ENCODE measurements at places on chromosomes 7 and 10. TPM values are rescaled to one million over a fixed set of nuclear protein-coding genes. Genes with fewer than 3 reads are reported as not detected.

DNA sequence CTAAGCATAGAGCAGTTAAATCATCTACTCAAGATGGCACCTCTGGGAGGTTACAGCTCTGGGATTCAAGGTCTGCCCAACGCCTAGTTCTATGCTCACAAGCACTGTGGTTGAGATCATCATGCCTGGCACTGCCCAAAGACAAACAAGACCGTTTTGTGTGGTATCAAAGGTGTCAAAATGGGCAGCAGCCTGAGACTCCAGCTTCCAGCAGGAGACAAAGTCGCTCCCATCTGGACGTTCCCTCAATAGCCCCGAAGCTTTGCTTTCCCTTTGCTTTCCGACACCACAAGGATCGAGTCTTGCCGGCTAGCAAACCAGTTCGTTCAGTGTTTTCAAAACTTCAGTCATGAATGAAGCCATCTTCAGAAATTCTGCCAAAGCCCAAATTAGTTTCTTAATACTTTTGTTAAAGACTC, 5.1 kb downstream of the HABP2 start:
- DNase-seq, result no peak

- no peak for DNase-seq
Measured at GRCh38 chr7:100895956-100896731, 456 bp upstream of the ACHE start.

- DNase-seq, result peak; percentile 65
Measured at GRCh38 chr10:91683975-91684374, 51.1 kb upstream of the PPP1R3C start.

DNA sequence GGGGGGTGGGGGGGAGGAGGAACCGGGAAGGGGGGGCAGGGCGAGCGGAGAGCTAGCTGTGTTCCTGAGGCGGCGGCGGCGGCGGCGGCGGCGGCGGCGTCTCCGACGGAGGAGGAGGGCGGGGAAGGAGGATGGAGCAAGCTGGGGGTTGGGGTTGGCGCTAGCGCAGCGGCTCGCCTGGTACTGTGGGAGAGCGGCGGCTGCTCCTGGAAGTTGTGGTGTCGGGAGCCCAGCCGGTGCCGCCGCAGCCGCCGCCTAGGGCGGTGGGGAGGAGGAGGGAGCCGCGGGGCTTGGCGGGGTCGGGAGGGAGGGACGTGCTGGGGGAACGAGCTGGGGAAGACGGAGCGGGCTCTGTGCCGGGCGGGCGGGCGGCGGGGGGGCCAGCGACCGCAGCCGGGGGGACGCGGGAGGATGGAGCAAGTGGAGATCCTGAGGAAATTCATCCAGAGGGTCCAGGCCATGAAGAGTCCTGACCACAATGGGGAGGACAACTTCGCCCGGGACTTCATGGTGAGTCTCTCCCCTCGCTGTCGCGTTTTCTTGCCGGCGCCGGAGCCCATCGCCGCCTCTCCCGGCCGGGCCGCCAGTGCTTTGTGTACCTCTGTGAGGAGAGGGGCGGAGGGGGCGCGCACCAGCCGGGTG, at the start of gene PTPN12:
PTPN12 (plus strand) TSS at position 160 of the 642 bp plus-strand sequence; CDS start at position 412, 252 bp downstream.
- no peak for DNase-seq

DNA sequence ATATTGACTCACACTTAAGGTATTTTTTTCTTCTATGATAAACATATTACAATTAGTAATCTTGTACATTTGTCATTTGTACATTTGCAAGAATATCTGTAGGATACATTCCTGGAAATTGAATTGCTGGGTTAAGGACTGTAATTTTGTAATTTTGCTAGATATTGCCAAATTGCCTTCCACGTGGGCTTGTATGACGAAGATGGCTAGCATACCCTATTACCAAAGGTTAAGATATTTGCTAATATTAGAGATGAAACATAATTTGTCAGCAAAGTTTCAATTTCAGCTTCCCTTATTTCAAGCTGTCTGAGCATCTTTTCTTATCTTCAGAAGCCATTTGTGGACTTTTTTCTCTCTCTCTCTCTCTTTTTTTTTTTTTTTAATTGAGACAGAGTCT, 1.0 kb upstream of the LYZL2 start:
- no peak for DNase-seq

CEP41 gene
- polyA plus RNA-seq, result 23.6 TPM

DNA sequence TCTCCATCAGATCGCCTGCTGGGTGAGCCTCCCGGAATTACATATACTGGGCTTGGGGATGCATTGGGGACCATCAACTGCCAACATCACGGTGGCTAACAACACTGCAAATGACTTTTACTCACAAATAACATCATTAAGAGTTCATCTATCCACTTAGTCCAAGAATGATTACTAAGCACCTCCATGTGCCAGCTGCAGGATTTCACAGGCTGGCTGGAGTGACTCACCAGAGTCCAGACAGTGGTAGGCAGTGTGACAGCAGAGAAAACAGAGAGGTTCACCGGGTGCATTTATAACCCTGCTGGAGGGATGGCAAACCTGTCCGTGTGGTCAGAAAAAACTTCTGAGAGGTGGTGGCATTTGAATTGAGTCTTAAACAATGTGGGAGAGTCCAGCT, 3.2 kb upstream of the IGFBP3 start:
- no peak for DNase-seq

GRCh38 chr7:30003098-30003497, 13.5 kb upstream of the SCRN1 start:
- no peak for DNase-seq

ATP6V0A4 gene
- not detected for polyA plus RNA-seq

DNA sequence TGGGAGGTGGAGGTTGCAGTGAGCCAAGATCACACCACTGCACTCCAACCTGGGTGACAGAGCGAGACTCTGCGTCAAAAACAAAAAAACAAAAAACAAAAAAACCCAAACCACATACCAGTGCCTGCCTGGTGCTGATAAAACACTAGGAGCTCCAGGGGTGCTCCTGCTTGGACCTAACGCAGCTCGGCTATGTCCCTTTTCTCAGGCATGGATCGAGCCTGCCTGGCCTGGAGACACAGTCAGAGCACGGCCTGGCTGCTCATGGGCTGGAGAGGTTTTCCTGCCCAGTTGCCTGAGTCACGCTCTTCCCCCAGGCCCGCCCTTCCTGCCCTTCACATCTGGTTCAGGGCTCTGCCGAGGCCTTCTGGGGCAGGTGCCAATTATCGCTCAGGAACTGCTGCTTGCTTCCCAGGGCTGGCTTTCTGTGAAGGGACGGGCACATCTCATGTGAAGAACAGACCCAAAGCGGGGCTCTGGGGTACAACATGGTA, 12.6 kb upstream of the NPFFR1 start:
- DNase-seq, result peak; percentile 73

- DNase-seq, result no peak
Measured at GRCh38 chr7:93242106-93242505, 9.9 kb downstream of the VPS50 start.

- no peak for DNase-seq
Measured at GRCh38 chr10:112886463-112886862, 63.6 kb upstream of the TCF7L2 start.

DNA sequence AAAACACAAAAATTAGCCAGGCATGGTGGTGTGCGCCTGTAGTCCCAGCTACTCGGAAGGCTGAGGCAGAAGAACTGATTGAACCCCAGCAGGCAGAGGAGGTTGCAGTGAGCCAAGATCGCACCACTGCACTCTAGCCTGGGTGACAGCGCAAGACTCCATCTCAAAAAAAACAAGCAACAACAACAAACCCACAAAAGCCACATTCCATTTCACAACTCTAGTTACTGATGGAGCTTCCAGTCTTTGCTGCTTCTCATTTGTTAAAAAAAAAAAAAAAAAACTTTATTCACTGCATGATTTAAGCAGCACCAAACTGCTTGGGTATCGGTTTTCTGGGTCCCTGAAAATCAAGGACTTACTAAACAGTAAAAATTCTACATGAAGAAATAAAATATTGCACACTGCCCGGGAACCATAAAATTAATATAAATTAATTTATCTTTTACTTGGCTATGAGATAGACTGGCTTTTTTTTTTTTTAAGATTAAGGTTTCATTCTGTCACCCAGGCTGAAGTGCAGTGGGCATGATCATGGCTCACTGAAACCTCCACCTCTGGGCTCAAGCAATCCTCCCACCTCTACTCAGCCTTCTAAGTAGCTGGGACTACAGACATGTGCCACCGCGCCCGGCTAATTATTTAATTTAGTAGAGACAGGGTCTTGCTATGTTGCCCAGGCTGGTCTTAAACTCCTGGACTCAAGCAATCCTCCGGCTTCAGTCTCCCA, 42.0 kb downstream of the SRPK2 start:
- DNase-seq, result no peak

- no peak for DNase-seq
Measured at GRCh38 chr7:96299496-96299895, 22.4 kb downstream of the SLC25A13 start.

LIPN gene
- polyA plus RNA-seq, result not detected

SCIN gene
- not detected for polyA plus RNA-seq

DNA sequence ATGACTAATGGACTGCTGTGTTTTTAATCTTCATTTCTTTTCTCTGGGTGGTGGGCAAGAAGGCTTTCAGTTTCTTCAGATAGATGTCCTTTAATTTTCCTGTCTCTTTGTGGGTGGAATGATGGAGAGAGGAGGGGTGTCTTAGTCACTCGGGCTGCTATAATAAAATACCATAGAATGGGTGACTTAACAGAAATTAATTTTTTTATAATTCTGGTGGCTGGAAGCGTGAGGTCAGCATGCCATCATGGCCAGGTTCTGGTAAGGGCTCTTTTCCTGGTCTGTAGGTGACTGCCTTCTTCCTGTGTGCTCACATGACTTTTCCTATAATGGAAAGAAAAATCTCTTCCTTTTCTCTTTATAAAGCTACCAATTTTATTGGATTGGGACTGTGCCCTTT, 6.3 kb downstream of the RSBN1L start:
- no peak for DNase-seq

GRCh38 chr7:36937754-36938563, 213.7 kb upstream of the AOAH start:
- DNase-seq, result no peak

FZD8 gene
- 0.55 TPM for polyA plus RNA-seq

TUBAL3 gene
- not detected for polyA plus RNA-seq

DNA sequence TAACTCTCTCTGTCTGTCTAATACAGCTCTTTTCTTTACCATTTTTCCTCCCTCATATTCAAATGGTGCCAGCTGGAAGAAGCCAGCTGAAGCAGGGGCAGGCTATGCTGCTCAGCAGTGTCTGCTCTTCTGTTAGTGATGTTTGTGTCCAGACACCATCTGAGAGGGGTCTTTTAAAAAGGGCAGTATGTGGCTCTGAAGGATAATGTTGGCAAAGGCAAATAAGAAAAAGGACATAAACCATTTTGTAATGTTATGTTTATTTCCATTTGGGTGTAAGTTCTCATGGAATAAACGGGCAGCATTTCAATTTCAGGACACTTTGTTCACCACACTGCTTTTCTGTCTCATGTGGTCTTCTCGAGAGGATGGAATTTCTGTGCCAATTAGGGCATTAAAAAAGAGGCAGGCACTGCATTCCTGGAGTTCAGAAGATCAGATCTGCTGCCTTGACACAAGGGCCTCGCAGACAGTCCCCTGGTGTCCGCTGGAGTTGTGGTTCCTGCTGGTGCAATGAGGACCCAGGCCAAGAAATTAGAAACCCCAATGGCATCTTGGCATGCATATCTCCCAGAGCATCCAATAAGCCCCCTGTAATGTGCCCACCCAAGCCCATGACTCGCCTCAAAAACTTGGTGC, 109.0 kb upstream of the ELMO1 start:
- no peak for DNase-seq

DNA sequence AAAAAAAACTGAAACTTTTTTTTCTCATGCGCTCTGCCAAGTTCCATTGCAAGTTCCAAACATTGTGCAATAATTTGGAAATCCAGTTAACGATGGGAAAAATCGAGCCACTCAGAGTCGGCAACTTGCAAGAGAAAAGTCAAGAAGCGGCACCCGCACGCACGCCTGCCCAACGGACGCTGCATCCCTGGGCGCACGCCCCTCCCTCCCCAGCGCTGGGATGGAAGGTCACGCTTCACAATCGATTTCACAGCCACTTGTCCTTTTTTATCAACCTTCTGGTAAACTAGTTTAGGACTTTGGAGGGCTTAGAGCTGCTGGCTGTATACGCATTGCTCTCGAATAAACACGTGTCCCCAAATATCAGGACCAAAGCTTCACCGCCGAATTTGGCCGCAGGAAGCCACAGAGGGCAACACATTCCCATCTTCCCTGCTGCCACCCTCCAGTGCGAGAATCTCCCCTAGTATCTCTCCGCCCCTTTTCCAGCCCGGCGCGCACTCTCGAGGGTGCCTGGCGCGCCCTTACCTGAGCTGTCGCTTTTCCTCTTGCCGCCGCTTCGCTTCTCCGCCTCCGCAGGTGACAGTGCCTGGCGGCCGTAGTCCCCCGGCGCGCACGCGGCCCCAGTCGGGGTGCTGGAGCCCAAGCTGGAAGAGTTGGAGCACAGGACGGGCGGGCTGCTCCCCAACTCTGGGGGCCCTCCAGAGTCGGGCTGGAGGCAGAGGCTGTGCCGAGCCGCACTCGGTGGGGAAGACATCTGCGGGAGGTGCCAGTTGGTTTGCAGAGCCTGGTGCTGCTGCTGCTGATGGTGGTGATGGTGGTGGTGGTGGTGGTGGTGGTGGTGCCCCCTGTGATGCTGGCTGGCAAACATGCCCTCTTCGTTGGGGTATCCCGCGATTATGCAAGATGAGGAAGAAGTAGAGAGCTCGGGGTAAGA, 857 bp downstream of the MEOX2 start:
- DNase-seq, result peak; percentile 23

IMMP2L gene
- 8.0 TPM for polyA plus RNA-seq

TAS2R3 gene
- 0.19 TPM for polyA plus RNA-seq

OR2A1 gene
- polyA plus RNA-seq, result not detected

- DNase-seq, result no peak
Measured at GRCh38 chr10:1214071-1214675, 158.0 kb downstream of the WDR37 start.

DNA sequence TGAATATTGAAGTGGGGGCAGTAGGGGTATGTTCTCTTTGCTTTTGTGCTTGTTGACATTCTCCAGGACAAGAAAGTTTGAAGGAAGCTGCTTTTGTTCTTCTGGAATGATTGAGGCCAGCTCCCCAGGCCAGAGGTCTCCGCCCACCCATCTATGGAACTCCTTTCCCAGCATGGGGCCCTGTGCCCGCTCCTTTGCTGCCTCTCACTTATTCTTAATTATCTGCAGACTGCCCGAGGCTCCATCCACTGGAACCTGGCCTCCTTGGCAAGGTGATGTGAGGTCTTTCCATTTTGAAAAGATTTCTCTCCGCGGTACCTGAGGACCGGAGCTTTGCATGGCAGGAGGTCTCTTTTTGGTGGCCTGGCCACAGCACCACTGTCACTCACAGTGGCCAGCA, 39.3 kb upstream of the MKI67 start:
- DNase-seq, result no peak

ATOH7 gene
- polyA plus RNA-seq, result not detected

PTF1A gene
- polyA plus RNA-seq, result not detected
